NT2/D1 (cell line): ENCODE measurements at places on chromosomes 5 and 9.

- no peak for DNase-seq
These were observed 7.6 kb upstream of the BARX1 start for GRCh38 chr9:93962561-93963440.

GRCh38 chr5:122704247-122705036 lies 70.4 kb upstream of the SNX2 start:
- DNase-seq: peak; percentile 13

DNA sequence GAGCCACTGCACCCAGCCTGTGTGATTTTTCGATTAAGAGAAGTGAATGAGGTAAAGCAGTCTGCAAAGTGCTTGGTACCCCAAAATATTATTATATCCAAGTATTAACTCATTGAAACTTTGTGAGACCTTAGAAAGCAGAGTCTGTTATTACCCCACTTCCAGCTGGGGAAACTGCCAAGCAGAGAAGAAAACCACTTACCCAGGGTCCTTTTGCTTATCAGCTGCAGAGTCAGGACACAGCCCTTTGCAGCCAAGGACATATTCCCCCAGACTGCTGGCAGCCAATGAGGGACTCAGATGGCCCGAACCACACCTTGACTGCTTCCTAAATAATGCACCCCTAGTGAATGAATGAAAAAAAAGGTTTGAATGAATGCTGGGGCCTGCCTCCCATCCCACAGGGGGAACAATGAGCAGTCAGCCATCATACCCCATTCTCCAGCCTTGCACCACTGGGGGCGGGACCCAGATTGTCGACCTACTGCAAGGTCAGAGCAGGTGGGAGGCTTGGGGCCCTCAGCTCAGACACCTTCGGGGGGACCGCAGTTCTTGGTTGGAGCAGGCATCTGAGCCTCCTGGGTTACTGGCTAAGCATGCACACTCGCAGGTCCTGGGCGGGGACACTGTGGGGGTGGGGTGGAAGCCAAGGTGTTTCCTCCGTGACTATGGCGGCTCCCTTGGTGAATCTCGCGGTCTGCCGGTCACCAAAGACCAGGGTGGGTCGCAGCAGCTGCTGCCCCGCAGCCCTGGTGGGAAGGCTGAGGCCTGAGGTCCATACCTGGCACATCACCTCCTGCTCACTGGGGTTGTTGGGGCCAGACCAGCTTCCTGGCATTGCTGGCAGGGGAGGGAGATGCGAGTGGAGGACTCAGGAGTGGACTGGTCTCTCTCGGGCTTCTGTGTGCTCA lies 29.7 kb downstream of the PRRT1B start:
- DNase-seq: no peak

GRCh38 chr5:82073179-82073578 lies 101.4 kb downstream of the ATG10 start:
- no peak for DNase-seq

DNA sequence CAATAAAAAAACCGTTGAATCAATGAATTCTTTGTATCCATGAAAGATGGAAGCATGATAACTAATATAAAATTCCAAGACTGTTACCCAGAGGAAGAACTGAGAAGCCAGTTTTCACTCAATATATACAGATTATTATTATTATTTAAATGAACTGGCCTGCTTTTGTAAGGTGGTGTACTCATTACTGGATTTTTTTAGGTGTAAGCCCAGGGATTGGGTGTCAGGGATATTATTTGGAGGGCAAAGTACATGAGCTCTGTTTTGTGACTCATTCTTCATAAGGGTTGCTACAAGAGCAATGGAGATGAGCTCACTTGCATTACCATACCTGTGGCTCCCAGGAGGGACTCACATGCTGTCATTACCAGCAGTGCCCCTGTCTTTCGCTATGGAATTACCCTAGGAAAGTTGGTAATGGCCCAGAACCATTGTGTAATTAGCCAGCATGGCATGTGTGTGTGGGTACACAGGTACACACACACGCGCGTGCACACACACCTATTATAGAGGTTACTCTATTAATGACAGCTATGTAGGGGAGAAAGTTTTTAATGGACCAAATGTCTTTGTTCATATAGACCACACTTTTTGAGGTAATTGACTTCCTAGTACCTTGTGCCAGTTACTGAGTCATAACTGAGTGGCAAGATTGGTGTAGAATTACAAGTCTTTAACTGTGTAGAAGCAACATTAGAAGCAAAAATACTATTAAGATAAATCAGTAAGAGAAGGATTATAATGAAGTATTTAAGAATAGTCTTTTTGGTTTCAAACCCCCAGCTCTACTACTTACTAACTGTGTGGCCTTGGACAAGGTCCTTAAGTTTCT lies 143.4 kb downstream of the GDNF start:
- DNase-seq: no peak

- DNase-seq: no peak
These were observed 1.5 kb downstream of the SV2C start for GRCh38 chr5:76084496-76085242.

DNA sequence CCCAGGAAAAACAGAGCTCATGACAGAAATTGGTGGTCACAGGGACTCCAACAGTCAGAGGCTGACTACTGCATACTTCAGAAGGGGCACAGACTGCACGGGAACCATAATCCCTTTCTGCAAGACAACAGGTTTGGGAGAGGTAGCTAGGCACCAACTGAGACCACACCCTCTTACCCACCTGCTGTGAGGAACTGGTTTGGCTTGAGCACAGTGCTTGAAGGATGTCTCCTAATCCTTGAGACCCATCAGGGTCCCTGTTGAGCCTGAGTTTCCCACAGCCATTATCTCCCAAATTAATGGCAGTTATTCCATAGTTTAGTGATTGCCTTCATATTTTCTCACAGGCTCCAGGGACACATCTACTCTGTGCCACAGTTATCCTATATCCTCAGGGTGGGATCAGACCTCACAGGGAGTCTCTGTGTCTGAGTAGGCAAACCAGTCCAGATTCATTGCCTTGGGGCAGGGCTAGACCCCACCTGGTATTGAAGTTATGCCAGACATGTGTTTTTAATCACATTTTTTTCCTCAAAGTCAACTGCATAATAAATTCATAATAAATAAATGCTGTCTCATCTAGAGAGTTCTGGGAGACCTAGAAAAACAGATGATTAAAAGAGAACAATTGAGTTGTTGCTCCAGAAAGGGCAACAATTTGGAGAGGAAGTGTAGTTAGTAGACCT lies 9.3 kb upstream of the CAST start:
- DNase-seq: no peak

GRCh38 chr5:35876454-35876853 lies 19.8 kb downstream of the IL7R start:
- no peak for DNase-seq

DNA sequence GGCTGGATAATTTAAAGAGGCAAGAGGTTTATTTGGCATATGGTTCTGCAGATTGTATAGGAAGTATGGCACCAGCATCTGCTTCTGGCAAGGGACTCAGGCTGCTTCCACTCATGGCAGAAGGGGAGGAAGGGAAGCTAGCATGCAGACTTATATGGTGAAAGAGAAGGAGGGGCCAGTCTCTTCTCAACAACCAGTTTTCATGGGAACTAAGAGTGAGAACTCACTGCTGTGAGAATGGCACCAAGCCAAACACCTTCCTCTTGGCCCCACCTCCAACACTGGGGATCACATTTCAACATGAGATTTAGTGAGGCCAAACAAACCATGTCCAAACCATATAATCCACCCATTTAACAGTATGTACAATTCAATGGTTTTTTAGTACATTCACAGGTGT lies 113.3 kb upstream of the SHB start:
- DNase-seq: no peak

GRCh38 chr9:82538634-82539033 lies 524.3 kb downstream of the RASEF start:
- DNase-seq: no peak

GRCh38 chr5:6574537-6575245 lies 58.2 kb downstream of the NSUN2 start:
- no peak for DNase-seq

DNA sequence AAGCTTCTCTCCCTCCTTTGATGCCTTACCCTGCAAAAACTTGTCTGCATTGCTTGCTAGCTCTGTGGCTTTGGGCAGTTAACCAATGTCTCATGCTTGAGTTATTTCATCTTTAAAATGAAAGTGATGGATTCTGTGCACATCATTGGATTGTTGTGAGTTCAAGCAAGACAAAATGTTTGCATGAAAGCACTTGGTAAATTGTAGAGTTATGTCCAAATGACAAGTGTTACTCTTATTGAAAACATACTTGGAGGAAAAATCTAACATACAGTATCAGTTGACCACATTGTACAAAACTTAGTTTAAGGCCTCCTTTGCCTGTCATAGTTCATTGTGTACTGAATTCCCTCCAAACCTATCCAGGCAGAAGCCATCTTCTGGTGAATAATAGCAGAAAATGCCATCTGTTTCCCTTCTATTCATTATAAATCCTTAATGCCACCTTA lies 30.0 kb downstream of the TGFBR1 start:
- no peak for DNase-seq

- DNase-seq: no peak
These were observed 97.9 kb upstream of the MSX2 start for GRCh38 chr5:174626369-174626920.

GRCh38 chr5:81151546-81151945 lies 81.6 kb upstream of the CKMT2 start:
- no peak for DNase-seq

GRCh38 chr5:100902440-100903038 lies 543 bp downstream of the ST8SIA4 start:
- DNase-seq: no peak

GRCh38 chr9:20805766-20806165 lies 121.7 kb downstream of the FOCAD start:
- no peak for DNase-seq

DNA sequence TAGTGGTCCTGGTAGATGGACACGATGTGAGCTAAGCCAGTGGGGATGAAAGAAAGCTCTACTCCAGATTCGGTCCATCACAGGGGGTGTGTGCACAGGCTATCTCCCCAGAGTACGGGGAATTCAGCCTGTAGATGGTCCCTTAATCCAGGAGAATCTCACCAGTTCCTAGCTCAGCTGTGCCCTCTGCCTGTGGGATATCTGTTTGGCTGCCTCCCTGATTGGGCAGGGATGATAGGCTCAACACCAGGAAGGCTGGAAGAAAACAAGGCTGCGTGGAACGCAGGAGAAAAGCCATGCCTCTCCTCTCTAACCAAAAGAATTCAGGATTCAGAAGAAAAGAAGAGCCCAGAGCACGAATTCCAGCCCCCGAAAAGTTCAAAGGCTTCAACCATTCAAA lies 40.9 kb downstream of the VLDLR start:
- DNase-seq: peak; percentile 38

- DNase-seq: no peak
These were observed 92.6 kb upstream of the CDH6 start for GRCh38 chr5:31100781-31101310.

DNA sequence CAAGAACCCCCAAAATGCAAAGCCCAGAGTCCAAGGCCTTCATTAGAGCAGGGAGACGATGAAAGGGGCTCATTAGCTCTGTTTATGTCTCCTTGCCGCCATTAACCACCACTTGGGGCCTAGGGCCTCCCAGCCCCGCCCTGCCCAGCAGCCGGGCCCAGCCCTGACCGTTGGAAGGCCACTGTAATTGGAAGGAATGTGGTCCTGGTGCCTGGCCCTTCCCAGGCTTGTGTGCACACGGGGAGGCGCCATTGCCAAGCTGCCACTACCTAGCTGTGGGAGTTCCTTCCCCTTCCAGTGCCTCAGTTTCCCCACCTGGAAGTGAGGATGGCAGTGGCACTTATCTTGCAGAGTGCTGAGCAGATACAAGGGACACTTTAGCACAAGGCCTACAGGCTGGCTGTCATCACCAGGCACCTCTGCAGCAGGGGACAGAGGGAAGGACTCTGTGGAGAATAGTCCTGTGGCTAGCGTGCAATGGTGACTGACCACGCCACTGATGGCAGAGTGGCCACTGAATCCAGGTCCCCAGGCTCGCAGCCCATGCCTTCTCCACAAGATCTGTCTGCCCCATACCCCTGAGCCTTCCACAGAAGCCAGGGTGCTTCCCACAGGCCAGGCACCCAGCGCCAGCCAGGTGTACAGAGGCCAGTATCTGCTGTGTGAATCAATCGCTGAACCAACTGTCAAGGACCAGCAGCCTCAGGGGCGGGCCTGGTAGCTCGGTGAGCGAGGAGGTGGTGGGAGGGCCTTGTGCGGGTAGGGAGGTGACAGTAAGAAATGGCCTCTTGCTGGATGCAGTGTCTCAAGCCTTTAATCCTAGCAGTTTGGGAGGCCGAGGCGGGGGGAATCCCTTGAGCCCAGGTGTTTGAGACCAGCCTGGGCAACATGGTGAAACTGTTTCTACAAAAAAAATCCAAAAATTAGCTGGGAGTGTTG lies 20.8 kb downstream of the GBGT1 start:
- no peak for DNase-seq

DNA sequence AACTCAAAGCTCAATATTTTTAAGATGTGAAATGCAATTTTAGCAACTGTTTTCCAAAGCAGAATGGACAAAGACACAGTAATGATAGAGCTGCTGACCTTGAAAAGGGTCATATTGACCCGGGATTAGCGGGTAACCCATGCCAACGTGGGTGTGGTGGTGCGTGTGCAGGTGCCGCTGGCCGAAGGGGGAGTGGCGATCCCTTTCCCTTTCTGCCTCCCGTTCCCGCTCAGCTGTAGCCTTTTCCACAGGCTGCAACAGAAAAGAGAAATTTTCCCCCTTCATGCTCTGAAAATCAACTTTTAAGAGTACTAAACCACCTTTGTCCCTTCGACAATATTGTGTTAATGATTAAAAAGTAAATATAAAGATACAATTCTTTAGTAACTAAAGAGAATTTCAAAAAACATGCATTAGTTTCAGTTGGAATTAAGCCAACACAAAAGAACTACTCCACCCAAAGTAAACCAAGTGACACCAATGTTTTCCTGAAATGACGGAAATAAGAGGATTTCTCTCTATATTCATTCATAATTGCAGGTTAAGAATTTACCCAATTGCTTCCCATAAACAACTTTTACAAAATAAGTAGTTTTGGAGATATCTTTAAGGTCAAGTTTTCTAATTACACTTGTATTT lies 105.2 kb downstream of the ZNF608 start:
- no peak for DNase-seq

GRCh38 chr5:172867761-172868435 lies 33.8 kb downstream of the ERGIC1 start:
- no peak for DNase-seq

- DNase-seq: peak; percentile 6
These were observed 49.5 kb downstream of the C5orf22 start for GRCh38 chr5:31581498-31582099.

- DNase-seq: no peak
These were observed 15.8 kb upstream of the TTC23L start for GRCh38 chr5:34822956-34823715.

GRCh38 chr5:177450667-177451424 lies 4.2 kb downstream of the PRR7 start:
- no peak for DNase-seq

DNA sequence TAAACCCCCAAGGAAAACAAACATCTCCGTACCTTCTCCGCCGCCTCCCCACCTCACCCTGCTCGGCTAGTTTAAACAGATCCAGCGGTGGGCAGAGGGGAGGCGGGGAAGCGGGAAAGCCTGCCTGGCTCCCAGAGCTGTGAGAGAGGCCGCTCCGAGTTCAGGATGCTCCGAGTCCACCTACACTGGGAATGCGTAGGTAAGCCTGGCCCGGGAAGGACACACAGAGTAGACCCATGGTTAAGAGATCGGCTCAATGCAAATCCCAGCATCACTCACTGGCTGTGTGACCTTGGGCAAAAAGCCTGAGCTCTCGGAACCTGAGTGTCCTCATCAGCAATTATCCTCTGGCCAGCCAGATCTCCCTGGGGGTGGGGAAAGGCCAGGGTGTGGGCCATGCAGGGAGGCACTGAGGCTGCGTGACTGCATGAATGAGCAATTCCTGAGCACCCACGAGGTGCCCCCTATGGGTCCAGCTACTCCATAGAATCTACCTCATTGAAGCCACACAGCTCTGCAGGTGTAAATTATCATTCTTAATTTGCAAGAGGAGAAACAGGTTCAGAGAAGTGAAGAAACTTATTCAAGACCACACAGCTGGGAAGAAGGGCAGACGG lies 30.5 kb upstream of the LMX1B start:
- no peak for DNase-seq
